ENCODE measurements at places on chromosomes 11 and 22.
A peak's percentile ranks its signal among the peaks of the same experiment; 100 is the strongest.

DNA sequence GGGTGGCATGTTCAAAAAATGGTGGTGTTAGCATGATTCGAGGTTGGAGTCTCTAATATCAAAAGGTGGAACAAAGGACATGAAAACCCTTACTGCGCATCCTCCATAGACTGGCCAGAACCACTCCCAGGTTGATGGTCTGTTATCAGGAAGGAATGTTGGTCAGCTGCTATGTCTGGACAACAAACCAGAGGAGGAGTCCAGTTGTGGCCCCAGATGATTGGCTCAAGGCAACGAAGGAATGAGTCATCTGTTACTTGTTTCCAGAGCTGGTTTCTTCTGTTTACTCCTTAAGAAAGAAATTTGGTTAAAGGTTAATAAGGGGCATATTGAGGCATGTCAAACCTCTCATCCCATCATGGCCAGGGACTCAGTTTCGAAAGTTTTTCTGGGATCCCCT is 56.8 kb upstream of the GRIA4 start:
- DNase-seq: no peak

DNA sequence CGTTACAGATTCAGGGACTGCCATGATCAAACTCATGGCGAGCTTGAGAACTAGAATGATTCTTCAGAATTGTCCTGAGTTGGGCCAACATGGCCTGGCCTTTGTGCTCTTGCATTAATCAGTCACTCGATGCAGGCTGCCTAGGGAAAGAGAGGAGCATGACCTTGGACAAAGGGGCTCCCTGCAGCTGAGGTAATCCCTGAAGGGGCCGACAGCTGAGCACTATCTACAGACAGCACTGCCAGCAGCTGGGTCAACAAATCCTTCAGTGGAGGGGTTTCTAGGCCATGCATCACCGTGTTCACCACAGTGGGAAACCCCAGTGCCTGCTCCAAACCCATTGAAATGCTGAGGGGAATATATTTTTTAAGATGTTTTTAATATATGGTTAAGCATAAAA is 159.5 kb upstream of the POU2AF2 start:
- no peak for DNase-seq

- DNase-seq: no peak
Measured at GRCh38 chr11:19777377-19778102, 64.9 kb downstream of the NAV2 start.

DNA sequence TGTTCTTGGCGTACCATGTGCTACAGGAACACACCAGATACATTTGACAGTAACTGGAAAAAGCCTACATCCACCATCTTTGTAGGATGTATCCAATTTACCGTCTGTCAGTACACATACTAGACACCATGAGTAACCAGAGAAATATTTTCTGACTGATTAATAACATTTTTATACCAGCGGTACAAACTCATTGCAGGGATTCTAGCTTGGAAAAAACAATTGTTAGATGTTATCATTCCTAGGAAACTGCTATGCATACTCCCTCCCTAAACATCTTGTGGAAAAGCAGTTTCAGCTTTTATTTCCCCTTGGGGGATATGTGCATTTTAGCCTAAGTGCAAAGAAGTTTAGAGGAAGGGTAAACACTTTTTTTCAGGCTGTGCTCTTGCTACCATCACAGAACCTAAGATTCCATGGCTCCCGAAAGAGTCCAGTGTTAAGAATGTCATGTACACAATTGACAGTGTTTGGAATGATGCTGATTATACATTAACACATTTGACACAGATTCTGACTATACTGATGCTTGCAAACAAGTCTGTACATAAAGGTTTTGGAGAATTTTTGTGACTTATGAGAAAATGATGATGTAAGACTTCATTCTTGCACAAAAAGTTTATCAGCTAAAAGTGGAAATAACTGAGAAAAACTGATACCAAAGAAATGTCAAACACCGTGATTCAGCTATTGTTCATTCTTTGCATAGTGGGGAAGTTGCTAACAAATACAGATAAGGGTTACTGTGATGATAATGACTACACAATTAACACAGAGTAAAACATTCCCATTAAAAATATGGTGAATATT is 23.7 kb downstream of the NCF4 start:
- DNase-seq: no peak

GRCh38 chr11:46889689-46890475 is 28.5 kb downstream of the LRP4 start:
- peak; percentile 83 for DNase-seq

DNA sequence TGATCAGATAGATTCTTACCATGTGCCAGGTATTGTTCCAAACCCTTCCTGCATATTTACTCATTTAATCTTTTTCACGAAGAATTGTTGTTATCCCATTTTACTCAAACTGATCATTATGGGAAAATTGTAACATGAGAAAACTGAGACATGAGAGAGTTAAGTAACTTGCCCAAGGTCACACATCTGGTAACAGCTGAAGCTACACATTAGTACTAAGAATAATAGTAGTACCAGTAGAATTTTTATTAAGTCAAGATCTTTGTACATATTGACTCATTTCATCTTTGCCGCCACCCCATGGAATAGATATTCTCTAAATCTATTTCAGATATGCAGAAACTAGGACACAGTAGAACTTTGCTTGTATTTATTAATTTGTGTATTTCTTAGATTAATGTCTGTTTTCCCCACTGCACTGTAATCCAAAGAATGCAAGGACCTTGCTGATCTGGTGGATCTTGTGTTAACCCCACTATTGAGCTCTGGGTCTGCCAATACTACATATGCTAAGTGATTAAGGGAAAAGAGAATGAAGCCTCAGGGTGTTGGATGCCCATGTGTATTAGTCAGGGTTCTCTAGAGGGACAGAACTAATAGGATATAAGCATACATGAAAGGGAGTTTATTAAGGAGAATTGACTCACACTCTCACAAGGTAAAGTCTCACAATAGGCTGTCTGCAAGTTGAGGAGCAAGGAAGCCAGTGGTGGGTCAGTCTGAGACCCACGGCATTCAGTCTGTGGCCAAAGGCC is 72.8 kb downstream of the PARVA start:
- DNase-seq: no peak

GRCh38 chr11:47850337-47850736 is 2.2 kb upstream of the NUP160 start:
- DNase-seq: no peak

- peak; percentile 66 for DNase-seq
Measured at GRCh38 chr11:78000193-78000592, 5.7 kb upstream of the INTS4 start.

DNA sequence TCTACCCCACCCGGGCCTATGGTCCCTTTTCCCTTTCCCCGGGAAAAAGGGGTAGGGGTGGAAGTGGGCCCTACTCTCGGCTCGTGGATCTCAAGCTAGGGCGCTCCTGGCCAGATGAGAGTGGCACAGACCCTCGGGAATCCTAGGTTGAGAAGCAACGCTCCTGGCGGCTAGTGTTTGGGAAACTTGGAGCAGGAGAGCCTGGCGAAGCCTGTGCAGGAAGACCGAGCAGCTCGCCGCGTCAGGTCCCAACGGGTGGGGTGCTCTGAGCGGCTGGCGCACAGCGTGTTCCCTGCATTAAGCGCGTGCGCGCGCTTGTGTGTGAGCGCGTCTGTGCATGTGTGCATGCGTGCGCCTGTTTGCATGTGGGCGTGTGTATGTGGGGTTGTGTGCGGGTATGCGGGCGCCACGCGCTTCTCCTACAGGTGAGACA is 7.1 kb upstream of the FLI1 start:
- DNase-seq: peak; percentile 59

DNA sequence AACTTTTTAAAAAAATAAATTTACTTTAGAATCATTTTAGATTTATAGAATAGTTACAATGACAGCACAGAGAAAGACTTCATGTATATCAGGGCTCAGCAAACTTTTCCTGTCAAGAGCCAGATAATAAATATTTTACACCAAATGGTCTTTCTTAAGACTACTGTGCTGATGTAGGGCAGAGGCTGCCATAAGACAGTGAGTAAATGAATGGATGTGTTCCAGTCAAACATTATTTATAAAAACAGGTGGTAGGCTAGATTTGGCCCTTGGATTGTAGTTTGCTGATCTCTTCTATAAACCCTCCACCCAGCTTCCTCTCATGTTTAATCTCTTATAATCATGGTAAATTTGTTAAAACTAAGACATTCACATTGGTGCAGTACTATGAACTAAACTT is 33.0 kb downstream of the CECR2 start:
- no peak for DNase-seq

GRCh38 chr11:2525166-2525861 is 80.5 kb downstream of the KCNQ1 start:
- no peak for DNase-seq

DNA sequence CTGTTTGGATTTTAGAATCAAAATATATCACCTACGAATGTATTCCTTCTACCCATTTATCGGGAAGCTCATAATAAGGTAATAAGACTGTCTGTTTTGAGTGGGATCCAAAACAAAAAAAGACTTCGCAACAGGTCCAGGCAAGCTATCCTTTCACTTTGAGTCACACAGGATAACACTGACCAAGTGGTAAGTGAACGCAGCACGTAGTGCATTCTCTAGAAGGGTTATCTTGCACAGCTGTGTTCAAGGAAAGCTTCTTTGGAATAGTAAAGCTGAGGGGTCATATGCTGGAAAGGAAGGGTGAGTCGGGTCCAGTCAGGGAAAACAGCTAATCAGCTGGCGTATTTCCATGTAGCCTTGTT is 22.3 kb upstream of the NRGN start:
- no peak for DNase-seq

DNA sequence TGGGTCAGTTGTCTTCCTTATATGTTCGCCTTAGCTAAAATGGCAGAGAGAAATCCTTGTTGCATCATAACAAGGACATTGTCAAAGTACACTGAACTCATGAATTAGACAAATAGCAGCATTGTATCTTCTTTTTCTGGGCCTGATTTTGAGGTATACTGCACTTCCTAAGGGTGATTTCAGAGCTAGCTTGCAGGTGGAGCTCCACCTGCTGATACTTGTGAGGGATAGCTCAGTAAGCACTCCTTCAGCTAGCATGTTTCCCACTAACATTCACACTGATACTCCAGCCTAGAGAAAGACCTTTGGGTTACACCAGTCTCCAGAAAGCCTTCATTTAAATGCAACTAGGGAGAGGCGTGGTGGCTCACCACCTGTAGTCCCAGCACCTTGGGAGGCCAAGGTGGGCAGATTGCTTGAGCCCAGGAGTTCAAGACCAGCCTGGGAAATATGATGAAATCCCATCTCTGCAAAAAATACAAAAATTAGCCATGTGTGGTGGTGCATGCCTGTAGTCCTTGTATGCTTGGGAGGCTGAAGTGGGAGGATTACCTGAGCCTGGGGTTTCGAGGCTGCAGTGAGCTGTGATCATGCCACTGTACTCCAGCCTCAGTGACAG is 29.8 kb downstream of the JAM3 start:
- DNase-seq: peak; percentile 13

- DNase-seq: no peak
Measured at GRCh38 chr11:40139066-40139465, 1320.4 kb downstream of the LRRC4C start.

GRCh38 chr22:50601669-50602337 is 1.2 kb downstream of the MAPK8IP2 start:
- no peak for DNase-seq

- no peak for DNase-seq
Measured at GRCh38 chr11:61626580-61627380, 45.9 kb upstream of the SYT7 start.

- no peak for DNase-seq
Measured at GRCh38 chr11:15848631-15849168, 507.6 kb downstream of the SOX6 start.

DNA sequence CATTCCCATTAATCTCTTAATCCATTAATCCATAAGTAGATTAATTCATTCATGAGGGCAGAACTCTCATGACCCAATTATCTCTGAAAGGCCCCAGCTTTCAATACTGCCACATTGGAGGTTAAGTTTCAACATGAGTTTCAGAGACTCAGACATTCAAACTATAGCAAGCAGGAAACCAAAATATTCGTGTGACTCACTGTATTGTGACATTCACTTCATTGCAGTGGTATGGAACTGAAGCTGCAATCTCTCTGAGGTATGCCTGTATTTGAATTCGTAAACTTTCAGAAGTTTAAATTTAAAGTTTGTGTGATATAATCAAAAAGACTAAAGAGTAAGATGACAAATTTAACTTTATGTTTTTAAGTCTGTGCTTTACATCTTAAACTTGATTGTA is 2.9 kb upstream of the OR52J3 start:
- no peak for DNase-seq

DNA sequence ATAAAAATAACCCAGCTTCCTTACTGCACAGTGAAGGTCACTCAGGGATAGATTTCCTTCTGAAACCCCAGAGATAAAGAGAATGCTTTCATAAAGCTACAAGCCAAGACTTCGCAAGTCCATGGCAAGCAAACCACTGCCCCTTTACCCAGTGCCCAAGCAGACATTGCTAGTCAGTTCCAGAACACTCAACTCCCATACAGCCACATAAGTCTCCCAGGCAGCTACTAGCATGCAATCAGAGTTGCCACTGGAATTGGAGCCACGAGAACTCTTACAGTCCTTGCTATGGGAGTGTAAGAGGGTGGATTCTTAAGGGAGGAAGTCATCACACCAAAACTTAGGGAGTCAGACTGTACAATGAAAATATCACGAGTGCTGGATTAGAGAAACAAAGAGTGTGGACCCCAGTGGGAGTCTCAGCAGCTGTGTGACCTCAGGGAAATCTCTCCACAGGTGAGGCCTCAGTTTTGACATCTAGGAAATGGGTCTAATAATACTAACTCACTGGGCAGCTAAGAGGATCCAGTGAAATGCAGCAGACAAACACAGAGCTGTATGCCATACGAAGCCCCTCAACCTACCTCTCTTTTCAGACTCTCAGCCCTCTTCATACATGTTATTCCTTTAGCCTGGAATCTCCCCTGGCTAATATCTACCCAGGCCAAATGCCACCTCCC is 526.6 kb downstream of the MN1 start:
- DNase-seq: no peak

DNA sequence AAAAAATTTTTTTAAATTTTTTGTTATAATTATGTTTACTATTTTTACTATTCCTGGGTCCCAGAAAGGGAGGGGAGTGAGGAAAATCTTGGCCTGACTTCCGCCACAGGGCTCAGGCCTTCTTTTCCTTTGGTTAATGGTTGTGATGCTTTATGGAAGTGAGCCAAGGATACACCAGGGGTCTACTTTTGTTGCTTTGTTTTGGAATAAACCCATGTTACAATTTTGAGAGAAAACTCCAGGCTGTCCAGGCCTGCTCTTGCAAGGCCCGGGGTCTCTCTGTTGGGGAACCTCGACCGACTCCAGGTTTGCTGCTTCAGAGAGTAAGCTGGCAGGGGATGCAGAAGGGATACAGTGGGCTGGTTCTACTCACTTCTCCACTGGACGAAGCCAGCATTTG is 84.7 kb downstream of the ABTB2 start:
- no peak for DNase-seq

GRCh38 chr11:1299621-1300020 is 9.8 kb downstream of the TOLLIP start:
- no peak for DNase-seq

GRCh38 chr22:49811020-49811791 is 16.5 kb downstream of the BRD1 start:
- DNase-seq: no peak

All from activated CD4-positive, alpha-beta T cell treated with anti-CD3 and anti-CD28 coated beads, Interleukin-2, amount 10 ng/mL, durations not matched to agents 7 days and 5 days (primary cell).